WTC11 (cell line): ENCODE measurements at places on chromosomes 5 and 9.

DNA sequence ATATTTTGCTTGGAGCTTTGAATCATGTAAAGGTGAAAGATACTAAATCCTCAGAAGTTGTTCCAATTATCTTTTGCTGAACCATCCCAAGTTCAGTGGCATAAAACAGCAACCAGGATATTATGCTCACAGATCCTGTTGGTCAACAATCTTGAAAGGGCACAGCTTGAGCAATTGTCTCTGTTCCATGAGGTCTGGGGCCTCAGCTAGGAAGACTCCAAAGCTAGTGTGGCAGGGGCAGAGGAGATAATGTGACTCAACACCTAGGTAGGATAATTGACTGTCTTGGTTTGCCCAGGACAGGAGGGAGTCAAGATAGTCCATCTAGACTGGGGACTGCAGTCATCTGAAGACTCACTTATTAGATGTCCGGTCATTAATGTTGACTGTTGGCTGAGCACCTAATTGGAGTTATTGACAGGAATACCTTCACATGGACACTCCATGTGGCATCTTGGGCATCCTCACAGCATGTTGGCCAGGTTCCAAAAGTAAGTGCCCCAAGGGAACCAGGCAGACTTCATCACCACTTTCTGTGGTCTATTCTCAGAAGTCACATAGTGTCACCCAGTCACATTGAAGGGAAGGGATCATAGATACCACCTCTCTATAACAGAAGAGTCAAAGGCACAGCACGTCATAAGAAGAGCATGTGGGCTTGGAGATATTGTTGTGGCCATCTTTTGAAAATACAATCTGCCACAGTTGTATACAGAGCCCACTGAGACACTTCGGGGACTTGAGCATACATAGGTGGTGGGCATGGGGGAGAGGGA is 88.4 kb upstream of the GPBP1 start:
- H3K36me3 ChIP-seq, result 0 out of 2 replicates have a peak, but pooled peaks cover 3% of the 10 kb centered on the region
- no peaks in the 10 kb centered on the region for H3K4me1 ChIP-seq
- H3K4me3 ChIP-seq, result no peak overlapping the region
- H3K27ac ChIP-seq, result no peak overlapping the region

DNA sequence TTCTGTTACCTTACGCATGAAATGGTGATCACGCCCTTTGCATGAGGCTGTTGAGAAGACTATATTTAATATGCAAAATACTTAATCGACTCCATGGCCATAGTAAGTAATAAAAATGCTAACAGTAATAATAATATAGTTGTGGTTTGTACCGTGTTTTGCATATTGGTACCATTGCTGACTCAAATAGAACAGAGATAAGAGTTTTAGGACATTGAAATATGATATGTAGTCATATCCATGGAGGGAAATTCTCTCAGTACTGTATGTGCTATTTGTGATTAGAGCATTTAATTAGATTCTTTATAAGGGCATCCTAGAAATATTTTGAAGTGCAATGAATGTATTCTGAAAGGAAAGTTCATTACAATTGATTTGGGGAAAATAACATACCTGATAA is 41.9 kb downstream of the CFAP90 start:
- H3K36me3 ChIP-seq, result peaks cover 72% of the 10 kb centered on the region
- H3K27ac ChIP-seq, result no peak overlapping the region
- peaks cover 4% of the 10 kb centered on the region for H3K4me1 ChIP-seq

GRCh38 chr5:143865426-143866025 is 53.6 kb downstream of the HMHB1 start:
- H3K4me1 ChIP-seq, result peaks cover 36% of the 10 kb centered on the region
- DNase-seq, result no peak
- H3K36me3 ChIP-seq, result no peaks in the 10 kb centered on the region
- H3K27me3 ChIP-seq, result no peaks in the 10 kb centered on the region

DNA sequence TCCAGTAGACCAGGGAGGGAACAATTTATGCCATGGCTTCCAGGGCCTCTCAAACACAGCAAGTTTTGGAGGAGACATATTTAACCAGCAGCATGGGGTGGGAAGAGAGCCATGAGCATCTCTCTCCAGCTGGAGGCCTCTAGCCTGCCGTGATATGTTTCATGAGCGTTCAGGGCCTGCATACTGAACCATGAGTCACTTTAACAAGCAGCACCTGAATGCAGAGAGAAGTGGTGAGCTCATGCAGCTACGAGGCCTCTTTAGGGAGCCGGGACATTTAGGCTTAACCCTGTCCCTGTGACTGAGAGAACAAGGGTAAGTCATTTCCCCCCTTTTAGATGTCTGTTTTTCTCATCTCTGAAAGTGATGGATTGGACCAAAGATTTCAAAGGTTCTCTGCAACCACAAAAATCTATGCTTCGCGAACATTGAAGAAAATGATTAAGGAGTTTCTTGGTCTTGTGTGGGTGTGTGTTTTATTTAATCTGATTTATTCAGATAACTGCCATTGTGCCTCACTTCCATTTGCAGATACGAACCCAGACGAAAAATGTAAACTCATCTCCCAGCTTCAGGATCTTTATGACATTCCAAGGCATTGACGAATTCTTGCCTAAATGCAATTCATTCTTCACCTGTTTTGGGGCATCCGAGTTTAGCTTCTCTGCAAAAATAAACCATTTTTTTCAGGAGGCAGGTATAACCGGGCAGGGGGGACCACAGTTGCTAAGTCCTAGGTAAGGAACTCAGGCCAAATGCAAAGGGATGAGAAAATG is 157.0 kb downstream of the GABBR2 start:
- H3K4me1 ChIP-seq, result peaks cover 5% of the 10 kb centered on the region; the same call in 1 of the 2 replicates
- no peaks in the 10 kb centered on the region for H3K36me3 ChIP-seq

DNA sequence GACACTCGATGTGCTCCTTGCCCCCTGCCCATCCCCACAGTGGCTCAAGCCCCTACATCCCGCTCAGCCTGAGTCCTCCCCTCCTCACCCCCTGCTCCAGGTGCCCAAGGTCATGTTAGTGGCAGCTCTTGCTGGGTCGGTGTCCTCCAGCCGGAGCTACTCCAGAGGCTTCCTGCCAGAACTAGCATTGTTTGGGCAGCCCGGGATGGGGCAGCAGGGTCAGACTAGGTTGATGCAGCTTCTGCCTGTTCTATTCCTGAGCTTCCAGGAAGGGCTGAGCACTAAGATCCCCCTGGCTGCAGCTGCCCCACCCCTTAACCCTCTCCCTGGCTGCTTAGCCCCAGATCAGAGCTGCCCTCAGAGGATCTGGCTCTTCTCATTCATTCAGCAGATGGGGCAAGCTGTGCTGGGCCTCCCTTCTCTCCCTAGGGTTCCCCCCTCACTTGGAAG is 671 bp downstream of the RGS14 start:
- peaks cover 38% of the 10 kb centered on the region for H3K27me3 ChIP-seq
- no peak for DNase-seq
- no peaks in the 10 kb centered on the region for H3K36me3 ChIP-seq
- no peak overlapping the region for H3K27ac ChIP-seq
- peaks cover 12% of the 10 kb centered on the region for H3K4me1 ChIP-seq

GRCh38 chr5:156208271-156208670 is 118.7 kb upstream of the SGCD start:
- no peaks in the 10 kb centered on the region for H3K36me3 ChIP-seq
- no peaks in the 10 kb centered on the region for H3K27me3 ChIP-seq
- H3K4me3 ChIP-seq, result no peak overlapping the region

DNA sequence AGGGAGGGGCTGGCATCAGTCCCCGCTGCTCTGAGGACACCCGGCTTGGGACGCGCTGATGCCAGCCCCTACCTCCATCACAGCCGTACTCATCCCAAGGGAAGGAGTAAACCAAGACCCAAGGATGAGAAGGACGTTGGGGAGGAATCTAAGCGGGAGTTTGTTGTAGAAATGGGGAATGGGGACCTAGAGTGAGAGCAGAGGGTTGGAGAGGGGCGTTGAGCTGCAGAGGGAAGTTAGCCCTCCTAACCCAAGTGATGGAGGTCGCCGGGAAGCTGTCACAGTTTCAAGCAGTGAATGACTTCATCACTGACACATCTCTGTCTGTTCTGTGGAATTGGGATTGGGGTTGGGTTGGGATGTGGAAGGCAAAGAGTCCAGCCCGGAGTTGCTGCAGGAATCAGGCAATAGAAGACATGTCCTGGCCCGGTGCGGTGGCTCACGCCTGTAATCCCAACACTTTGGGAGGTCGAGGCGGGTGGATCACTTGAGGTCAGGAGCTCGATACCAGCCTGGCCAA is 759 bp upstream of the SUSD1 start:
- DNase-seq, result no peak
- H3K27ac ChIP-seq, result no peak overlapping the region
- peaks cover 40% of the 10 kb centered on the region for H3K27me3 ChIP-seq
- peaks cover 38% of the 10 kb centered on the region for H3K4me1 ChIP-seq
- no peaks in the 10 kb centered on the region for H3K36me3 ChIP-seq
- H3K4me3 ChIP-seq, result peak overlapping the region; percentile 89

GRCh38 chr9:94135222-94135621 is 51.0 kb downstream of the PTPDC1 start:
- no peak overlapping the region for H3K4me3 ChIP-seq
- peaks cover 3% of the 10 kb centered on the region for H3K27me3 ChIP-seq
- no peak for DNase-seq

DNA sequence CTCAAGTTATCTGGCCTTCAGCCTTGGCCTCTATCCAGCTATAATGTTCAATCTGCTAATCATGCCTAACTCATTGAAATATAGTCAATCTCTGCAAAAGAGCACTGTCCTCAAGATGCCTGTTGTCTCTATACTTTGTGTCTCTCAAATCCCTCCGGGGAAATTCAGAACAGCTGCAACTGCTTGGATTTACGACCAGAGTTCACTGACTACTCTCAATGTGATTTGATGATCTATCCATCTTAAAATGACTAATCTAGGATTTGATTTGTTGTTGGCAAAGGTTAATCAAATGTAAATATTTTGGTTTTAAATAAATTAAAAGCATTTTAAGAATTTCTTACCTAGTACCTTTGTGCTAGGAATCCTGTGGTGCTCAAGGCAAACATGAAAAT is 40.9 kb downstream of the SVEP1 start:
- H3K4me3 ChIP-seq, result no peak overlapping the region
- H3K4me1 ChIP-seq, result no peaks in the 10 kb centered on the region
- H3K27ac ChIP-seq, result no peak overlapping the region
- no peaks in the 10 kb centered on the region for H3K27me3 ChIP-seq
- peaks cover 4% of the 10 kb centered on the region; the same call in 1 of the 2 replicates for H3K36me3 ChIP-seq

- H3K4me3 ChIP-seq, result peak overlapping the region; percentile 43
- no peak overlapping the region for H3K27ac ChIP-seq
- H3K4me1 ChIP-seq, result peaks cover 21% of the 10 kb centered on the region
- DNase-seq, result no peak
Measured at GRCh38 chr5:171806976-171807747, 21.5 kb downstream of the SMIM23 start.

DNA sequence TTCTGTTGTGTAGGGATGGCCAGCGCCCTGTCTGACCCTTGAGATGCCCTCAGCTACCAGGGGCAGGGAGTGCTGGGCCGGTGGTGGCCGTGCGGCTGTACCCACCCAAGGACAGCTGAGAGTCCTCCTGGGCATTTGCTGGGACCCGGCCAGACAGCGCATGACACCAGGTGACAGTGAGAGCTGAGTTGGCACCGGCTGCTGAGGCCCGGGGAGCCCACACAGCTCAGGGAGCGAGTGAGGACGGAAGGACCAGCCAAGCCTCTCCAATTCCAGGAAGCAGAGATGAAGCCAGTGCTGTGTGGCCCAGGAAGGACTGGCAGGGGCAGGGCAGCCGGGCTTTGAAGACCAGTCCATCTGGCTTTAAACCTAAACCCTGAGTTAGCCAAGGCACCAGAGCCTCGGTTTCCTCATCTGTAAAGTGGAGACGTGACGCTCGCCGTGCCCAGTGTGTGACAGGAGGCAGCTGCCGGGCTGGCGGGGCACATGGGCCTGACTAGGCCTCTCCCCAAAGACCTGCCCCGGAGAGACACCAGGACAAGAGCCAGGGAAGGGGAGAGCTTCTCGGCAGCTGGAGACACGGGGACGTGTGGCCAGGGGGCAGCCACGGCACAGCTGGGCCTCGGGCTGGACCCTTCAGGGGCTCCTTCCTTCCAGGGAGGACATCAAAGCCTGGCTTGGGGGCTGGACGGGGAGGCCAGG is 3.0 kb upstream of the AGPAT2 start:
- no peak overlapping the region for H3K4me3 ChIP-seq
- no peaks in the 10 kb centered on the region; the same call in 1 of the 2 replicates for H3K27me3 ChIP-seq
- DNase-seq, result no peak
- H3K27ac ChIP-seq, result no peak overlapping the region
- H3K4me1 ChIP-seq, result peaks cover 14% of the 10 kb centered on the region
- no peaks in the 10 kb centered on the region for H3K36me3 ChIP-seq

DNA sequence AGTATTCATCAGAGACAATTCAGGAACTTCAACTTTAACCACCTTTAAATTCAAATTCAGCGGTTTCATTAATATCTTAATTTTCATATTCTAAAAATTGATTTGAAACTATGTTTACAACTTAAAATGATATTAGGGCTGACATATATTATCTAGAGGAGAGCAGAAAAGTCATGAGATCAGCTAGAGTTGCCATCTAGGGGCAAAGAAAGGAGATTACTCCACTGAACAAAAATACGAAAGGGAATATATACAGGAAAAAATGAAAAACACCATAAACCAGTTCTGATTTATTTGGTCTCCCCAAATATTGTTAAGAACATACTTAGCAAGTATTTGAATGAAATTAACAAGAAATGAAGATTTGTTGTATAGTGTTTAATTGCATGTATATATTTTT is 946.3 kb downstream of the DTWD2 start:
- H3K4me1 ChIP-seq, result peaks cover 18% of the 10 kb centered on the region
- no peak overlapping the region for H3K4me3 ChIP-seq
- no peaks in the 10 kb centered on the region for H3K36me3 ChIP-seq
- no peak for DNase-seq
- no peaks in the 10 kb centered on the region for H3K27me3 ChIP-seq
- H3K27ac ChIP-seq, result no peak overlapping the region

GRCh38 chr9:91902475-91903125 is 47.4 kb downstream of the ROR2 start:
- H3K27ac ChIP-seq, result peak overlapping the region; percentile 68; the same call in 1 of the 2 replicates
- DNase-seq, result no peak
- H3K36me3 ChIP-seq, result no peaks in the 10 kb centered on the region
- H3K27me3 ChIP-seq, result peaks cover 4% of the 10 kb centered on the region
- H3K4me3 ChIP-seq, result no peak overlapping the region

DNA sequence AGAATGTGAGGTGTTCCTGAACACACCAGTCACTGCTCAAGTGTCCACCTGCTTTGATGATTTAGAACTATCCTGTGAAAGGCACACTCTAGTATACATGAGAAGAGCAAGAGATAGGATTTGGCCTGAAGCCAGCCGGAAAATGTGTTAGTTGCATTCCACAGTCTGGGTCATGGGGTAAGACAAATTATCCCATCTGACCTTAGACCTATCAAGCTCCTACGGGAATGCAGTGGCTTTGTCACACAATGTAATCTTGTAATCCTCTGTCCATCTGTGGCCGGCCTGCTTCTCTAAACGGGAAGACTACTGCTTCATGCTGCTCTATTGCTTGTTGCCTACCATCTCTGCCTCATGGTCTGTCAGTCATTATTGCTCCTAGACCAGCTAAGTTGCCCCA is 92.4 kb upstream of the PRRC1 start:
- H3K4me1 ChIP-seq, result peaks cover 15% of the 10 kb centered on the region
- H3K36me3 ChIP-seq, result peaks cover 21% of the 10 kb centered on the region
- DNase-seq, result no peak
- no peak overlapping the region for H3K27ac ChIP-seq
- no peak overlapping the region for H3K4me3 ChIP-seq

- H3K36me3 ChIP-seq, result no peaks in the 10 kb centered on the region
- no peaks in the 10 kb centered on the region for H3K27me3 ChIP-seq
- H3K4me1 ChIP-seq, result peaks cover 12% of the 10 kb centered on the region
- no peak overlapping the region for H3K27ac ChIP-seq
- DNase-seq, result no peak
Measured at GRCh38 chr9:99851500-99851822, 29.8 kb downstream of the NR4A3 start.

- H3K27ac ChIP-seq, result no peak overlapping the region
- H3K4me3 ChIP-seq, result no peak overlapping the region
- no peaks in the 10 kb centered on the region; the same call in 1 of the 2 replicates for H3K36me3 ChIP-seq
- H3K27me3 ChIP-seq, result no peaks in the 10 kb centered on the region
- H3K4me1 ChIP-seq, result peaks cover 7% of the 10 kb centered on the region; the same call in 1 of the 2 replicates
Measured at GRCh38 chr9:4815381-4815956, 22.7 kb downstream of the RCL1 start.
